ENCODE measurements at places on chromosomes 2 and 18.

- peak; percentile 74 for DNase-seq
Observed at GRCh38 chr2:174326161-174327020, 8.4 kb upstream of the SP9 start.

DNA sequence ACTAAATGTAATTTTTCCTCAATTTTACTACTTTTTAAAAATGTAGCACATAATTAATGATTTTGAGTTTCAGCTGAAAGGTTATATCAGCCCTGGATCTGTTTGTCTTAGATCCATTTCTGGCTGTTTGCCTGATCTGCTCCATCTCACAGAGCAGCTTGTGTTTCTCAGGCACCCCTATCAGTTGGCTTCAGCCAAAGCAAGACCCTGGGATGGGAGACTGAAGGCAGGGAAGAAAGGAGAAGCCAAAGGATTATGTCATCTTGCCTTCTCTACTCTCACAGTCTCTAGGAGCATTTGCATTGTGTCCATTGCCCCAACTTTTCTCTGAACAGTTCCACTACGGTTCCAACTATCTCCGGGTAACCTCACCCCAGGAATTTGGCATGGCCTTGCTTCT is 110.5 kb downstream of the CCDC148 start:
- no peak for DNase-seq

- DNase-seq = peak; percentile 68
Observed at GRCh38 chr18:75455249-75456198, 28.0 kb upstream of the SMIM21 start.

- DNase-seq = no peak
Observed at GRCh38 chr2:49514201-49514600, 359.9 kb upstream of the FSHR start.

- DNase-seq = peak; percentile 98
Observed at GRCh38 chr2:240586198-240586918, at the start of gene CAPN10. Gene CAPN10 (plus strand): TSS chr2:240586734. CDS start chr2:240586912, 178 bp downstream.

GRCh38 chr2:212428681-212429478 is 109.7 kb downstream of the ERBB4 start:
- no peak for DNase-seq

All from right forelimb (tissue), 1 donor.